Type B pancreatic cell (in vitro differentiated cells): ENCODE measurements at places on chromosomes 6 and 20. TPM values are rescaled to one million over a fixed set of nuclear protein-coding genes. Genes with fewer than 3 reads are reported as not detected.
A peak's percentile ranks its signal among the peaks of the same experiment; 100 is the strongest.

The NT5DC1 gene
- total RNA-seq = 36.1 and 36.7 TPM in 2 replicates

The FHL5 gene
- 0.14 and 0.41 TPM in 2 replicates for total RNA-seq

The TTBK1 gene
- 0.93 and 1.7 TPM in 2 replicates for total RNA-seq

The NAA20 gene
- total RNA-seq = 63.5 and 69.4 TPM in 2 replicates

The SMAP1 gene
- 22.8 and 24.2 TPM in 2 replicates for total RNA-seq

The ZNF292 gene
- total RNA-seq = 40.2 and 61.1 TPM in 2 replicates

The LINC00237 gene
- total RNA-seq = not detected in 2 replicates

The PAK5 gene
- total RNA-seq = 0.69 and 1.8 TPM in 2 replicates

GRCh38 chr6:129189266-129189665, 306.3 kb downstream of the LAMA2 start:
- no peak for DNase-seq
- H3K4me3 ChIP-seq = no peak overlapping the region
- no peak overlapping the region for H3K27ac ChIP-seq
- H3K36me3 ChIP-seq = peaks cover 10% of the 10 kb centered on the region
- H3K4me1 ChIP-seq = peaks cover 5% of the 10 kb centered on the region

- H3K27ac ChIP-seq = no peak overlapping the region
- H3K36me3 ChIP-seq = no peaks in the 10 kb centered on the region
- no peaks in the 10 kb centered on the region for H3K4me1 ChIP-seq
- DNase-seq = no peak
- peaks cover 28% of the 10 kb centered on the region for H3K27me3 ChIP-seq
Measured at GRCh38 chr6:169883316-169883715, 131.9 kb downstream of the ERMARD start.

DNA sequence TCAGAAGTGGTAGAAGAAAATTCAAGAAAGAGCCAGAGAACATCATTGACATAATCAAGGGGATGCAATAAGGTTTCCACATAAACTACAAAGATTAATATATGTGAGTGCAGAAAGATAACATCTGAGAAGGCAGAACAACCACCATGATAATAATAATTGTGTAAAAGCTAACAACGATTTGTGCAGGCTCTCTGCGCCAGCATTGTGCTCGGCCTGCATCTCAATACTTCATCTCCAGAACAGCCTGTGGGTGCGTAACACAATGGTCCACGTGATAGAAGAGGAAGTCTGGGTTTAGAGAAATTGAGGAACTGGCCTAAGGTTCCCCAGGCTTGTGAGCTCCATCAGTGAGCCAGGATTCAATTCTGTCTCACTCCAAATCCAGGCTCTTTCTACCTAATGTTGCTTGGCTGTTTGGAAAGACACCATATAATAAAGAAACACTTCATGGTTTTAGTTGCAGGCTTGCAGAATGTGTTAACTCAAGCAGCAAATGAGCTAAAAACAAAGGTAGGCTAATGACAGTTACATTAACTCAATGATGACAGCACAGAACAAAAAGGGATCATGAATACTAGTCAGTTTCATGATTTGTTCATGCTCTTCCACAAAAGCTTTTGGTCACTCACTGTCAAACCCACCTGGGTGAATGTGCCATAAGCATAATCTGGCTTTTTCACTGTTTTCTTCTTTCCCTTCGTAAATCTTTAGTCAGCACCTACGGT, 71.2 kb downstream of the LY86 start:
- no peaks in the 10 kb centered on the region for H3K36me3 ChIP-seq
- H3K27me3 ChIP-seq = no peaks in the 10 kb centered on the region
- peaks cover 15% of the 10 kb centered on the region for H3K4me1 ChIP-seq
- no peak overlapping the region for H3K4me3 ChIP-seq
- no peak for DNase-seq
- no peak overlapping the region for H3K27ac ChIP-seq

GRCh38 chr20:47502271-47503239, 868 bp downstream of the NCOA3 start:
- DNase-seq = no peak
- peak overlapping the region; percentile 99 for H3K4me3 ChIP-seq
- peak overlapping the region; percentile 93 for H3K27ac ChIP-seq

DNA sequence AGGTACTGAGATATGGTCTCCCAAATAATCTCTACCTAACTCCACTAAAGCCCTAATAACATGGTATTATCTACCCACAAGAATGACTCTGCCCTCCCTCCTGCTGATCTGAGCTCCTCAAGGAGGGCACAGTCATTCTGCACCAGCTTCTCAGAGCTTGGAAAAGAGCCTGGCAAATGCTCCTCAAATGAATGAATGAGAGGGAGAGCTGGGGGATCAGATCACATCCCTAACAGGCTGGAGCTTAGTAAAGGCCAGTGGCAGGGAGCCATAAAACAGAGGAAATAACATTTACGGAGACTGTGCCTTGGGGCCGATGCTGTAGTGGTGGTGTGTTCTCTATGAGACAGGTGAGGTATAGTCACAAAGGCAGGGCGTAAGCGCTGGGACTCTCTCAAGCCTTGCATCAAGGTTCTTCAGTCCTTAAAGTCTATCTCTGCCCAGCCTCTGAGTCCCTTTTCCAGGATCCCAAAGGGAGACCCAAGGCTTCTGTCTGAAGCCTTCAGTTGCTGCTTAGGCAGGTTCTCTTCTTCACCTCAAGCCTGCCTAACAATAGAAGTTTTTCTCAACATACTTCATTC, 7.2 kb upstream of the NNAT start:
- no peak overlapping the region for H3K27ac ChIP-seq

DNA sequence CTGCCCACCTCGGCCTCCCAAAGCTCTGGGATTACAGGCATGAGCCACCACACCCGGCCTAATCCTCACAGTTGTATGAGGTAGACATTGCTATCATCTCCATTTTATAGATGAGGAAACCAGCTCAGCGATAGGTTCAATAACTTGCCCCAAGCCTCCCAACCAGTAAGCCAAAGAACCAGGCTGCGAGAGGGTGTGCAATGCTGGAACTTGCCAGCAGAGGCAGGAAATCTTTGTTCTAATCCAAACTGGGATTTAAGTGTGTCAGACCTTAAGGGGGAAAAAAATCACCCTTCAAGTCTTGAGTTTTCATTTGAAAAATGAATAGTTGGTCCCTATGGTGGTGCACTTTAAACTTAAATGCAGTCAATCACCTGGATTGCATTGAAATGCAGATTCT, 20.1 kb upstream of the RNGTT start:
- H3K4me3 ChIP-seq = no peak overlapping the region
- no peak for DNase-seq
- H3K27me3 ChIP-seq = no peaks in the 10 kb centered on the region
- H3K36me3 ChIP-seq = no peaks in the 10 kb centered on the region
- no peak overlapping the region for H3K27ac ChIP-seq
- H3K4me1 ChIP-seq = no peaks in the 10 kb centered on the region

DNA sequence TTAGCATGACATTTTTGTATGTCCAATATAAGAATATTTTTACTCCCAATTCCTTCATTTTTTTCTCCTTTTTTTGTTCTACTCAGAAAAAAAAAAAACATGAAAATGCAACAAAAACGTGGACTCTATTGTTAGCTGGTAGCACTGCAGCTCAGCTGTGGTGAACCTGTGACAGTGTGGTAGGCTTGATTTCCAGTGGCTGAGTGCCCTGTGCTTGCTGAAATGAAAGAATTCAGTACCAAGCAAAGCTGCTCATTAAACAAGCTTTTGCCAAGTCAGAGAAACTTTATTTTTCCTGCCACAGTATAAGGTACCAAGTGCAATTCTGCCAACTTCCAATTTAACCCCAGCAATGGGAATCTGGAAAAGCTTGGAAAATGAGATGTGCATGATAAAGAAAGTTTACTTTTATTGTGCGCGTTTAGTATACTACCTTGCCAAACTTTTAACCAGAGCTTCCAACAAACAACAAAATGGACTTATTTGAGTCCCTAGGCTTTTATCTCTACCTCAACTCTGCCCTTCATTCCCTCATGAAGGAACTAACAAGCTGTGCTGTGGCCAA, 215.2 kb downstream of the SLC35F1 start:
- no peak overlapping the region for H3K4me3 ChIP-seq
- H3K36me3 ChIP-seq = no peaks in the 10 kb centered on the region
- no peaks in the 10 kb centered on the region for H3K4me1 ChIP-seq
- no peak overlapping the region for H3K27ac ChIP-seq

DNA sequence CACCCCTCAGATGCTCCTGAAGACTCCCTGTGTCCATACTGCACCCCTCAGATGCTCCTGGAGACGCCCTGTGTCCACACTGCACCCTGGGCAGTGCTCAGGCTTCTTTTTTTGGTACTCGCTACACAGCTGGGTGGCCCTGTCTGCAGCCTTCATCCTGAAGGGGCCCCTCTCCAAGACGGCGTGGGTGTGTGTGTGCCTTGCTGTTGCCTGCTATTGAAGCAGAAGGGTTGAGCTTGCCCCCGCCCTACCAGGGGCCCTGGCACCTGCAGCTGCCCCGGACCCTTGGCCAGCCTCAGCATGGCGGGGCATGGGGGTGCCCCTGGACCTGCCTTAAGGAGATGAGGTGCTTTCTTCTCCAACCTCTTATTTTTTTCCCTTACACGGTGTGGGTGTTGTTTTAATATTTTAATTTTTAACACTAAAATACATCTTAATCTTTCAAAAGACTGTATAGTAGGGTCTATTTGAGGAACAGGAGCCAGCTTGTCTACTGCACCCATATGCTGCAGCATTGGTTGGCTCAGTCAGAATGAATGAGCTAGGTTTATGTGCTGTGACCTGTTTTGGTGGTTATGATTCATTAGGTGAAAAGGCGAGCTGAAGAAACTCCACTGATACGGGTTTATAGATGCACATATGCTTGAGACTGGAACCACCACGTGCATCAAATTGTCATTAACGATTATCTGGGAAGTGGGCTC, 135.9 kb downstream of the AGPAT4 start:
- peaks cover 35% of the 10 kb centered on the region for H3K36me3 ChIP-seq
- no peak overlapping the region for H3K4me3 ChIP-seq
- H3K27ac ChIP-seq = no peak overlapping the region
- no peak for DNase-seq
- H3K4me1 ChIP-seq = peaks cover 6% of the 10 kb centered on the region

DNA sequence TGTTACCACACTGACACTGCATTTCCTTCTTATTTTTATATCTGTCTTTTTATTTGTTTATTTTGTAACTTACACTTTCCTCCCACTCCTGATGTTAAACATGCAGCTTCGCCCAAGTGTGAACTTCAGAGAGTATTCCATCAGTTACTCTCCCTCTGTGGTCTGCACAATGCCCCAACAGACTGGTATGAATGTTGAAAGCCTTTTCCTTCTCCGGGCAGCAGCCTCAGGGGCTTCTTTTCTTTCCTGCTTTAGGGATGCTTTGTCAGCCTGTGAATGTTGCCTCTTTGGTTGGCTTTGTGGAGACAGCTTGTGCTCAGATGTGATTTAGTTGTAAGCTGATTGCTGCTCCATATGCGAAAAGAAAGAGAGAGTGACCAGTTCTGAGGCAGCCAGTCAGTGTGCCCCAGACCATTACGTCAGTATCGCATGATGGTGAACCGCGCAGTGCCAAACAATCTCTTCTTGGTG, 44.0 kb downstream of the SMPDL3A start:
- H3K4me1 ChIP-seq = peaks cover 5% of the 10 kb centered on the region
- H3K4me3 ChIP-seq = no peak overlapping the region
- no peaks in the 10 kb centered on the region for H3K36me3 ChIP-seq
- H3K27ac ChIP-seq = no peak overlapping the region
- DNase-seq = no peak

GRCh38 chr6:128738112-128738511, 144.8 kb upstream of the LAMA2 start:
- no peaks in the 10 kb centered on the region for H3K27me3 ChIP-seq
- H3K27ac ChIP-seq = no peak overlapping the region
- H3K4me3 ChIP-seq = no peak overlapping the region
- no peaks in the 10 kb centered on the region for H3K4me1 ChIP-seq
- no peaks in the 10 kb centered on the region for H3K36me3 ChIP-seq
- DNase-seq = no peak

GRCh38 chr6:155412335-155412734, 43.3 kb downstream of the NOX3 start:
- no peak for DNase-seq
- H3K36me3 ChIP-seq = no peaks in the 10 kb centered on the region
- no peak overlapping the region for H3K4me3 ChIP-seq
- no peaks in the 10 kb centered on the region for H3K27me3 ChIP-seq

DNA sequence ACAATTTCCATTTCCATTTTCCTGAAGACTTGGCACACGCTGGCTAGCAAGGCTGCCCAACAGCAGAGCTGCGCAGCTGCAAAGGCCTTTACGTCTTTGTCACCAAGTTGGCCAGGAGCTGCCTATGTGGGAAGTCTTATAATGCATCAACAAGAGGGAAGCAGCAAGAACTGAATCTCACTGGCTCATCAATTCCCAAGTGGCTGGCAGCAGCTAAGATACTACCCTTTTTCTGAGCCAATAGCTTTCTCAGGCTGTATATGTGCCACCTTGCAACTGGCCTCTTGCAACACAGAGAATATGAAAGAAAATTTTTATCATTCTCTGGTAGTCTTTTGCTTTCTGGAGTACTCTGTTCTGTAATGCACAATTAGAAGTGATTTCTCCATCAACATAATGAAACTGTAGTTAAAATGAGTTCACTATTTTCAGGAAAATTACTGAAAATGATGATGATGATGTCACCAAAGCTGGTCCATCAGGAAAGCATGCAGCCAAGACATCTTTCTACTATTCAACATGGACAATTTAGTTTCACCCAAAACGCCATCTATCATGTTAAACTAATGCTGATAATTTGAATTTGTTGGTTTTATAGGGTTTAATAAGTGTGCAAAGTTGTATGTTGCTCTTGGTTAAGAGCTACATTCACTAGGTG, 97.3 kb upstream of the FOXA2 start:
- DNase-seq = no peak
- H3K27me3 ChIP-seq = peaks cover 19% of the 10 kb centered on the region
- H3K36me3 ChIP-seq = no peaks in the 10 kb centered on the region
- no peak overlapping the region for H3K4me3 ChIP-seq
- no peaks in the 10 kb centered on the region for H3K4me1 ChIP-seq
- no peak overlapping the region for H3K27ac ChIP-seq

- H3K36me3 ChIP-seq = no peaks in the 10 kb centered on the region
- H3K27me3 ChIP-seq = no peaks in the 10 kb centered on the region
- H3K27ac ChIP-seq = no peak overlapping the region
Measured at GRCh38 chr20:10079964-10080363, 45.2 kb downstream of the ANKEF1 start.

GRCh38 chr20:24164360-24164759, 175.8 kb upstream of the GGTLC1 start:
- peaks cover 18% of the 10 kb centered on the region for H3K4me1 ChIP-seq
- H3K36me3 ChIP-seq = no peaks in the 10 kb centered on the region
- no peak overlapping the region for H3K4me3 ChIP-seq
- H3K27me3 ChIP-seq = peaks cover 3% of the 10 kb centered on the region
- DNase-seq = no peak

- H3K27me3 ChIP-seq = peaks cover 19% of the 10 kb centered on the region
- H3K36me3 ChIP-seq = no peaks in the 10 kb centered on the region
- no peak overlapping the region for H3K27ac ChIP-seq
- no peak overlapping the region for H3K4me3 ChIP-seq
Measured at GRCh38 chr6:133184798-133185372, 56.3 kb upstream of the EYA4 start.

GRCh38 chr20:32563311-32564272, 21.5 kb downstream of the NOL4L start:
- peaks cover 37% of the 10 kb centered on the region for H3K4me1 ChIP-seq
- H3K36me3 ChIP-seq = no peaks in the 10 kb centered on the region
- no peak for DNase-seq
